ENCODE measurements at places on chromosomes 3 and 15.

- peak; percentile 57 for DNase-seq
Measured at GRCh38 chr15:73389539-73389938, 20.8 kb upstream of the HCN4 start.

- DNase-seq: no peak
Measured at GRCh38 chr15:52082197-52083036, 30.2 kb downstream of the BCL2L10 start.

DNA sequence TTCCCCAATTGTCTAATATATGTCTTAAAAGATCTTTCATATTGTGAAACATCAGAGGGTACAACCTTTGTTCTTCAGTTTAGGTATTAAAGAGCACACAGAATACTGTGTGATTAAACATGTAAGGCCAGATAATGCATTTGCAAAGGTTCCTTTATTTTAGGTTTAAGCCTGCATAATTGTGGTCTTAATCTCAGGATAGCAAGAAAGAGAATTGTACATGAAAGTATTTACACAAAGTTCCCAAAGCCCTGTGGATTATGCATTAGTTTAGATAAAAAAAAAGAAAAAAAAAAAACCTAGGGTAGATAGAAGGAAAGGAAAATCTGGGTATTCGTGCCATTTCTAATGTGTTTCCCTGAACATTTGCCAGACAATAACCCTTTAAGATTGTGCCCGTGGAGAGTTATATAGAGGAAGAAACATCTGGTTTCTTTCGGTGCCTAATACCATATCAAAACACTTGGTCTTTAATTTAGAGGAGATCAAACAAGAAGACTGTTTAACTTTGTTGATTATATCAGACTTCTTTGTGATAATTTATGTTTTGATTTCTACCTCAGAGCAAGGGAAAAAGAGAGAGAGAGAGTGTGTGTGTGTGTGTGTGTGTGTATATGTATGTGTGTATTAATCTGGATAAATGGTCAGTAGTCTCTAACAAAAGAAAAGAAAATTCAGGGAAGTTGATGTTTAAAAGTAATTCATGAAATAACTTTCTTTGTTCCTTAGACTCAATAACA, 139.6 kb upstream of the CGNL1 start:
- DNase-seq: no peak

DNA sequence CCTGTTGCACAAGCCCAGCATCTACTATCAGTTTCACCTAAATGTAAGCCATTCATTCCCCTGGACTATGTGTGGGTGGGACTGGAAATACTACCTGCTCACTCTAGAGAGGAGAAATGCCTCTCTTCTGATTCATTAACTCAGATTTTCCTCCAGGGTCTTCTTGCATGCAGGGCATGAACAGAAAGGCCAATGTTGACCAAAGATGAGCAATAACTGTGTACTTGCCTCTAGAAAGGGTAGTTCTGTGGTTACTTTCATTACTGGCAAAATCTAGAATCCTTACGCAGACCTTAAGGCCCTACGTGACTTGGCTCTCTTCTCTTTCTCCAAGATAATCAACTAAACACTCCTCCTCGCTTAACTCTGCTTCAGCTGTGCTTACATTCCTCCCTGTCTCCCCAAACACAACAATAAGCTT, 81.4 kb upstream of the PSMD6 start:
- DNase-seq: no peak

DNA sequence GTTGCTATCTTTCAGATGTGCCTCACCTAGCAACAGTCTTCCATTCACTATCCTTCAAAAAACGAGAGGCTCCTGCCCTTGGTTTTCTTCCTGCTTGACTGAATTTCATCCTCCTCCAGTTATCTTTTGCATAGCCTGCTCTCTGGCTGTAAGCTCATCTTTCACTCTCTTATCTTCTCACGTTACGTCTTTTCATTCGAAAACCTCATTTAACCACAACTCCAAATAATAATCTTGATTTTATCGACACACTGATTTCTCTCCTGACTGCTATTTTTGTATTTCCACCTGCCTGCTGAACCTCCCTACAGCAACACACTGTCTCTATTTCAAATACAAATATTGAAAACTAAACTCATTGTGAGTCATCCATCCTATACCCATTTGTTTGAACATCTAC, 230.7 kb upstream of the TMC3 start:
- no peak for DNase-seq

- no peak for DNase-seq
Measured at GRCh38 chr3:146881966-146882760, 277.0 kb upstream of the PLSCR5 start.

DNA sequence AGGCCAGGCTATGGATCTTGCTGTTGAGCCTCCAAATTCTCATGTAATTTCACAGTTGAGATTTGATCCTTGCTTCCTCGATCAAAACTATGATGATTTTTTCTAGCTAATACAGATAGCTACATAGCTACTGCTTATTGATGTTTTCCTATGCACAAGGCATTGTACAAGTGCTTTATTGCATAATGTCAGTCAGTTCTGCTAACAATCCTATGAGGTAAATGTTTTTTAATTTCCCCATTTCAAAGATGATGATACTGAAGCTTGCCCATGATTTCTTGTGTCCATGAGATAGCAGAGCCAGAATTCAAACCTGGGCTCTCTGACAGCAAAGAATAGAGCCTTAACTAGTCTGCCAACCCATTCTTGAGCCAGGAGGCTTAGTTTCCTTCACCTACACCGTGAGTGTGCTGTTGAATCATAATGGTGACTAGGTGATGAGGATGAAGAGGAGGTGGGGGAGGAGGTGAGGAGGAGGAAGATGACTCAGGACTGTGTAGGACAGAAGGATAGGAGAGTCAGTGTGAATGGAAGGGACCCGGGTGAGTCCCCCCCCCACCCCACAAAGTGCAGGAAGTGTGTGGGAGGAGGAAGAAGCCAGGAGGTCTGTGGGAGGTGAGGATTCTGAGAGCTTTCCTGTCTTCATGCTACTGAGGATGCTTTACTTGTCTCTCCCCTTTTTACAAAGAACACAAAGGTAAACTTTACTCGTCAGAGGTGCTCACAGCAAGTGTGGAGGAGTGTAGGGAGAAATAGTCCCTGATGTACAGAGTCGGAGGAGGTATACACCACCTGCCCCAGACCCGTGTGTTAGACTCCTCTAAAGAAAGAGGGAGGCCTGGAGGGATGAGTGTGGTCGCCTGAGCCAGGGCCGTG, 3.6 kb downstream of the TAGLN3 start:
- no peak for DNase-seq

DNA sequence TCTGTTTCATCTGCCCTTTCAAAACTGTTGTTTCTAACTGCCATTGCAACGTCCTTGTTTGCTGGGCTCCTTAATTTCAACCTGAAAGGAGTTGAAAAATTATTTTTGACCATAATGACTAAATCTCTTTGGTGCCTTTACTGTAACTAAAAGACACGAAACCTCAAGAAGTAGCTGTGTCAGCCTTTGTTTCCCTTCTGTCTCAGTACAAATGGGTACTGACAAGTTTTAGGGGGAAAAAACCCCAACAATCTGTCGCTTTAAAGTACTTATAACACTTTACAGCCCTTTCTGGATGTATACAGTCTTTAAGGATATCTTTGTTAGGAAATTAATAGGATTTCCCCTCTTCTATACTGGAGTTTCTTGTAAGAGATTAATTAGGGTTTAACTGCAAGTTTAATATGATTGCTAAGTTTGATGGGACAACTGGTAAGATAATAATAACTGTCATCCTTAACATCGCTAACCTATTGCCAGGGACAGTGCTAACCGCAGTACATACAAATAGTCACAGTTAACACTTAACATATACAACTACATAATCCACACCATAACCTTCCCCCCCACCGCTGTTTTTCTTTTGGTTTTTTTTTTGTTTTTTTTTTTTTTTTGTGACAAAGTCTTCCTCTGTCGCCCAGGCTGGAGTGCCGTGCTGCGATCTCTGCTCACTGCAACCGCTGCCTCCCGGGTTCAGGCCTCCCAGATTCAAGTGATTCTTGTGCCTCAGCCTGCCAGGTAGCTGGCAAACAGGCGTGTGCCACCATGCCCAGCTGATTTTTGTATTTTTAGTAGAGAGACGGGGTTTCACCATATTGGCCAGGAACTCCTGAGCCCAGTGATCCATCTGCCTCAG, 1.7 kb downstream of the GXYLT2 start:
- DNase-seq: no peak

GRCh38 chr3:124701687-124702086, 28.6 kb upstream of the UMPS start:
- DNase-seq: no peak

- DNase-seq: no peak
Measured at GRCh38 chr15:36809380-36809779, 230.0 kb downstream of the CDIN1 start.

DNA sequence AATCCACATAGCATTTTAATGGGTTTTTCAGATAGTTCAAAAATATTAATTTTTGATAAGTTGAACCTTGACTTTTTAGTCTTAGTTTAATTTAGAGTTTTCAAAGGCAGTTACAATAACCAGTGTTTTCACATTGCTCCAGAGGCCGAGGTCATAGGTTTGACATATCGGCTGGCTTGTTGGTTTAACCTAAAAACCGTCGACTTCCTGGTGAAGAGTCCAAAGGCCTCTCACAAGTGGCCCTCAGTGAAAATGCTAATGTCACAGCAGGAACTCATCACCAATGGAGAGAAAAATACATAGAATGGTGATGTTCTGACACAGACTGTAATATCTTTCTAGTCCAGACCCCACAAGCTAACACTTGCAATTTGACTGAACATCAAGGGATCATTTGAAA, 642.3 kb downstream of the PLOD2 start:
- peak; percentile 24 for DNase-seq

GRCh38 chr3:191795196-191795595, 334.2 kb downstream of the PYDC2 start:
- DNase-seq: no peak

GRCh38 chr15:33209575-33210481, 15.3 kb upstream of the FMN1 start:
- DNase-seq: no peak

DNA sequence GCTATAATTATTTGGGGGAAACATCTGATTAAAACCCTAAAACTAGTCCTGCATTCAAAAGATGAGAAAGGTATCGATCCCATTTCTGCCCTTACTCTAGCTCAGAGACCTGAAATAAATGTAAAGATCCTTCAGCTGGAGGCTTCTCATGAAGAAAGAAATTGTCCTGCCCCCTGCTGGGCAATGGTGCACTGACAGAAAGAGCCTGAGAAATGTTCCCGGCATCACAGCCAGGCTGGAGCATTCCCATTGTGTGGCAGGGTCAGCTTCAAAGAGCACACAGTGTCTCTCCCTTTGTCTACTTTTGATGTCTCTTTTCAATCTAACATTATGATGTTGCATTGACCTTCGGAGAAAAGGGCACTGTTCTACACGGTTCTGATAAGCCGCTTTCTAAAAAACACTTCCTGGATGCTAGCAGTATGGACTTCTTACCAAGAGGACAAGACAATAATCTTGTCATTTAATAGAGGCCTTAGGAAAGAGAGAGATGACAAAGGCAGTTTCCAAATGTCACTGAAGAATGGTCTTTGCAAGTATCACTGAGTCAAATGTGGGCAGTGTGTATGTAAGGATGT, 287.5 kb downstream of the MAGI1 start:
- peak; percentile 17 for DNase-seq

- DNase-seq: no peak
Measured at GRCh38 chr15:70126362-70126761, 28.6 kb upstream of the TLE3 start.

DNA sequence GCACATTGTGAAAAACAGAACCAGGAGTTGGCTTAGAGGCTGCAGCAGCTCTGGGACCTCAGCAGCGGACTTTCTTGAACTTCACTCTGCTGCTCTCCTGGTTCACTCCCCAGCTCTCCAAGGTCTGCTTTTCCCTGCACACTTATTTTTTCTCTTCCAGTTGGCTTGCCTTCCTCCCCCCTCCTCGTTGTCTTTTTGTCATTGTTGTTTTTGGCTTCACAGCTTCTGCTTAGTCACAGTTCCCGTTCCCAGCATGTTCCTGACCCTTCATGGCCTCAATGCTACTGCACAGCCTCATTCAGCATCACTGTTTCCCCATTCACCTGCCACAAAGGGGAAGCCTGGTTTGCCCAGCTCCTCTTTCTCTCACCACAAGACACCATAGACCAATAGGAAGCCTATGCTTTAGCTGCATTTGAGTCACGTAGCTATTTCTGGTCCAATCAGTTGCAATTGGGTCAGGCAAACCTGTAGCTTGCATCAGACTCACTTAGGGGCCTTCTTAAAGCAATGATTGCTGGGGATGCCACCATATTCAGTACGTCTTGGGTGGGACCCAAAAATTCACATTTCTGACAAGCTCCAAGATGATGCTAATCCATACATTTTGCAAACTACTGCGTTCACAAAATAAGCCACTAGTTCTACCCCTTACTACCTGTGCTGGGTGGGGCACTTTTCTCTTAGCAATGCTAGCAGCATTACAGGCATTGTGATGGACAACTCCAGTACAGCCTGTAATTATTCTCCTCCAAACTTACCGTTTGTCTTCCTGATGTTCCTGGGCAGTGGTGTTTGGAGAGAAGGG, 7.8 kb upstream of the SUMF1 start:
- DNase-seq: no peak

GRCh38 chr3:185606196-185606595, 20.1 kb downstream of the SENP2 start:
- no peak for DNase-seq

DNA sequence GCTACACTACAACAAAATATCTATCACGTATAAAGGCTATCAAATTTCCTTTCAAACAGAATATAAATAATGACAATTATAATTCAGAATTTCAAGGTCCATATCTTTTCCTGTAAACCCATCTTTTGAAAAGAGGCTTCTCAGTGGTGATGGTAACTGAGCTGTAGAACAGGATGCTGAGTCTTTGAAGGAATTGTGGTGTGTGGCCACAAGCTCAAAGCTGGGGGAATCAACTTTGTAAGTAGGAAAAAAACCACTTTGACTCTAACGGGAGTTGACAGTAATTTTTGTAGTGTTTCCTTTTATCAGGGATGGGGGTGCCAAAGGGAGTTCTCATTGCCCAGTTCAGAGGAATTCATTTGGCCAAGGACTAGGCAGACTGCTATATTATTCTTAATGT, 13.3 kb upstream of the ZCWPW2 start:
- no peak for DNase-seq

- no peak for DNase-seq
Measured at GRCh38 chr15:69701198-69701597, 248.6 kb downstream of the RPLP1 start.

DNA sequence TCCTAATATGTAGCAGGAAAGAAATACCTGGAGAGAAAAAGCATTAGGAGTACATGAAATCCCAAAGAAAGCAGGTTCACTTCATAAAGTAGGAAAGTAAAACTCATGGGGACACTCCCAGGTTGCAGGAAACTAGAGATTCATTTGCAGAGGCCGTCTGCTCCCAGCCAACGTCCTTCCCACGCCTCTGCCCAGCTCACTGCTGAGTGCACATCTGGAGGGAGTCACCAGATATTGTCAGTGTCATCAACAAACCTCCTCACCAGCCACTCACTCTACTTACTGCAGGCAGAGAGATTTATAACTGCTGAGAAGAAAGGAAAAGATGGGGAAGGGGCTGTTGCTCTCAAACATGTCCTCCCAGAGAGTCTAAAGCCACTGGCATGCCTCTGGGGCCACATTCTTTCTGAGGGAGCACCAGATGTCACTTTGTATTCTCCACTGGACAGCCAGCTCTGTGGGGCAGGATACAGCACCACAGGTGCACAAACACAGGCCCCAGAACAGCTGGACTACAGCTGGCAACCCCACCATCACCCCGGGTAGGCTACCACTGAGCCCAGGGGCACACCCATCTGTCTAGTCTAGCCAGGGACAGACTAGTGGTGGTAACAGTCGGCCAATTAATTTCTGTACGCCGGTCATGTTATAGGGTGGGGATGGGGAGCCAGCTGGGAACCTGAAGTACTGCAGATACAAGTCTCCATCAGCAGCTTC, 64.5 kb downstream of the NPTN start:
- DNase-seq: no peak

Data from HuH-7 (cell line).